ENCODE measurements at places on chromosomes 1 and 21.

- no peak for DNase-seq
Observed at GRCh38 chr1:215287362-215287761, 204.8 kb downstream of the KCNK2 start.

GRCh38 chr1:109275706-109276345 lies 7.1 kb downstream of the PSRC1 start:
- no peak for DNase-seq

DNA sequence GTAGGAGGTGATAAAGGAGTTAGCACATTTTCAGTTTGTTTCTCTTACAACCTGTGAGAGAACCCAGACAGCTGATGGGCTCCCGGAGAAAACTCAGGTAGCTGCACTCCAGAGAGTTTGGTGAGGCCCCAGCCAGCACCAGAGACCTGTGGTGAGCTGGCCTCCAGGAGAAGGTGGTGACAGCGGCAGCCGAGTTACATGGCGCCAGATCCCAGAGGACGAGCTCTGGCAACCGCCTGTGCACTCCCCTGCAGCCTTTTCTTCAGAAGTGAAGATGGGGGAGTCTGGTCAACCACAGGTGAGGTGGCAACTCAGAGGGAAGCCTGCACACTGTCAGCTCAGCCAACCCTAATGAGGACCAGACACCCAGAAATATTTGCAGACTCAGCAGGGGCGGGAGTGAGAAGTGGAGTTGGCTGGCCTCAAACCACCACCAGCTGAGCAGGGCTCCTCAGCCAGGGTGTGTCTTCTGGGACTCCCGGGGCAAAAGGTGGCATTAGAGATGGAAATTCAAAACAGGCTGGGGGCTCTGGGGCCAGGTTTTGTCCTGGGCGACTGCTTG lies 209.7 kb downstream of the SETD4 start:
- no peak for DNase-seq

GRCh38 chr21:44507673-44508425 lies 32.1 kb downstream of the KRTAP10-1 start:
- no peak for DNase-seq

DNA sequence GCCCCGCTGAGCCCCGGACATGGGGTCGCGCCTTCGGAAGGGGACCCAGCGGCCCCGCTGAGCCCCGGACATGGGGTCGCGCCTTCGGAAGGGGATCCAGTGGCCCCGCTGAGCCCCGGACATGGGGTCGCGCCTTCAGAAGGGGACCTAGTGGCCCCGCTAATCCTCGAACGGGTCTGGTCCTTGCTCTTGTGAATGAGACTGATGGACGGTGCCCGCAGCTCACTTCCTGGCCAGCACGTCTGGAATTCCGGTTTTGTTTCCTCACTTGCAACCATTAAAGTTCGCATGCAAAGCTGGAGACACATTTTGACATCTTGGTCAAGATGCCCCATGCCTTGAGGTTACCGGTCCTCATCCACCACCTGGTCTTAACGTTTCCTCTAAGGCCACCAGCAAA lies 5.6 kb downstream of the WRAP73 start:
- no peak for DNase-seq

GRCh38 chr21:17925899-17926298 lies 106.7 kb upstream of the C21orf91 start:
- no peak for DNase-seq

- DNase-seq, result no peak
Observed at GRCh38 chr1:8871539-8871935, 6.9 kb downstream of the ENO1 start.

GRCh38 chr1:180281490-180281889 lies 51.4 kb downstream of the LHX4 start:
- DNase-seq, result no peak

GRCh38 chr1:75785320-75785982 lies 605 bp upstream of the RABGGTB start:
- DNase-seq, result no peak

DNA sequence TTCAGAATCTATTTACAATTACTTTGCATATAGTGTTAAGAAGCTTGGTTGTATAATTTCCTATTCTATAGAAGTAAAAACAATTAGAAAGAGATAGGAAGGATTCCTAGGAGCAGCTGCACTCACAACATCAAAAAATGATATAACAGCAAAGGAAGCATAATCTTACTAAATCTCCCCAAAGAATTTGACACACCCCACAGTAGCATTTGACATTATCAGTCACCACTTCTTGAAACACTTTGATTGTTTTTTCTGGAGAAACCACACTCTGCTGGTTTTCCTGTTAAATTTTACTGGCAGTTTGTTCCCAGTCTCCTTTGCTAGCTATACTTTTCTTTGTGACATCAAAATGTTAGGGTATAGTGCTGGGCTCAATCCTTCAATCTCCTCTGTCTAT lies 100.8 kb upstream of the KIAA1614 start:
- no peak for DNase-seq

DNA sequence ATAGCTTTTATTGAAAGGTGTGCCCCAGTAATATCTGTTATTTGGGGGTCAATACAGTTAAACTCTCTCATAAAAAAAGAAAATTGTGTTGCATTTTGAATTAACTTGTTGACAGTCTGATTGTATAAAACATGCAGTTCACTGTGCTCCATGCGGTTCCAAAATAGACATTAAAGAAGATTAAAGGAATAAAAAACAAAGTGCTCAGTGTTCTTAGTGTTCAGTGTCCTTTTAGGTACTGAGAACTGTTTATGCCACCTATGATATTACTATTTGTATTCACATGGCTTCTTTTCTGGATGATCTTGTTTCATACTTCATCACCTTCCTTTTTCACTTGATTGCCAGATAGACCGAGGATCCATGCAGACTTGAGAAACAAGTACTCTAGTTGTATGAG lies 15.3 kb upstream of the SGIP1 start:
- DNase-seq, result no peak

- no peak for DNase-seq
Observed at GRCh38 chr21:38417726-38418125, 80.6 kb downstream of the ERG start.

DNA sequence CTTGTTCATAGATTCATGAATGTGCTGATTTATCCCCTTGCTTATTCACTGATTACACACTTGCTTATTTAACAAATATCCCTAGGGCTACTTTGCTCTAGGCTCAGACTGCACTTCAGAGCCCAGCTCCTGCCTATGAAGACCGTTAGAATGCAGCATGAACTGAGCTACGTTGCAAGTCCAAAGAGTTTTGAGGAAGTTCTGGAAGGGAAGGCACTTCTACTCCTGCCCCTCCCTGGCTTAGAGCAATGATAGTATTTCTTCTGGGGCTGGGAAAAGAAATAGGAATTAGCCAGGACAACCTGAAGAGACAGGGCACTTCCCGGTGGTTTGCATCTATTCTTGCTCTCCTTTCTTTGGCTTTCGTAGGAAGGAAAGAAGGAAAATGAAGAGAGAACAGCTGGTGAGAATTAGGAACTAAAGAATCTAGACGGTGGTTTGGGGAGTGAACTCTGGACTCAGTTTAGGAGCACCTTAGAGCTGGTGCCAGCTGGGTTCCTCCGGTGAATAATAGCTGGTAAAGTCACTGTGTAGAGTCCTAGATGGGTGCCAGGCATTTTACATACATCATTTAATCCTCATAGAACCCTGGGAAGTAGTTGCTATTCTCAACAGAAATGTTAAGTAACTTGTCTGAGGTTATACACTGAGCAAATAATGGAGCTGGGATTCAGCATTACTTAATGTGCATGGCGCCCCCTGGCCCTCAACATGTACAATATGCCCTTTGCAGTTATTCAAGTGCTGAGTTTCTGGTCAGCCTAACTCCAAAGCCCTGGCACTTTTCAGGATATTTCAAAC lies 65.9 kb downstream of the NDUFS5 start:
- DNase-seq, result no peak

DNA sequence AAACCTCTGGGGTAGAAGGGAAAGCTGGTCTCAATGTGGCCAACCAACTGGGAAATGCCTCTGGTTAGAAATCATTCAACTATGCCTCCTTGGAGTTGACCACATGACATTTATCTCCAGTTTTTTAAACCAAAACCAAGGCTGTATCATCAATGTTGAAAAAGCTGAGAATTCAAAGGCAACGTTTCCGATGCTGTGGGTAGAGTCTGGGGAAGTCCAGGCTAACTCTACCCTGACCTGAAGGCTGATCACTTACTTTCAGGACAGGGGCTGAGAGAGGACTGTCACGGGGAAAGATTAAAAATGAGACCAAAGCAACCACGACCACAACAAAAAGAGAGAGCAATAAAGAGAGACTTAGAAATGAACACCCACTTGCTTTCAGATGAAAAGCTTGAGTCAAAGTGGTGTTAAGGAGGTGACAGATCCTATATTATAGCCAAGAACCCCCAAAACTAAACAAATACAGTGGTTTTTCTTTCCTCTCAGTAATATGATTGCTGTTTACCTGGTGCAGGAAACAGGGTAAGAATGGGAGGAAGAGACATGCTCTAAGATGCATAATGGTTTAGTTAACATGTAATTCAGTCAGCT lies 90.8 kb upstream of the TNFSF4 start:
- no peak for DNase-seq

- DNase-seq, result no peak
Observed at GRCh38 chr1:149888247-149888998, 10.9 kb upstream of the BOLA1 start.

GRCh38 chr1:243910607-243911006 lies 60.6 kb upstream of the AKT3 start:
- DNase-seq, result no peak

DNA sequence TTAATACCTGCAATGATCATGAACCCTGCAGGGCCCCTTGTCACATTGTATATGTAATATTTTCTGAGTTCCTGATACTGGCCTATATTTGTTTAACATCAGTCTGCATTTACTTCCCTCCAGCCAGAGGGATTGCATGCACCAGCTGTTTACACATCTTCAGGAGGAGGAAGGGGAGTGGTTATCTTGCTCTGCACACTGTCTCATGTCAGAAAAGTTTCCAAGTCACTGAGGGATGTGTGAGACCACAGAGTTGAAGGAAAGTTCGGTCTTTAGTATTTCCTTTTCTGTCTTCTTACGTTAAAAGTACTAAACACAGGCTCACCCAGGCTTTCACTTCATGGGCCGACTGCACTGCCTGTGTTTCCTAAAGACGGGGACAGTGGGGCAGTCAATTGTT lies 574.1 kb downstream of the LMO4 start:
- no peak for DNase-seq

DNA sequence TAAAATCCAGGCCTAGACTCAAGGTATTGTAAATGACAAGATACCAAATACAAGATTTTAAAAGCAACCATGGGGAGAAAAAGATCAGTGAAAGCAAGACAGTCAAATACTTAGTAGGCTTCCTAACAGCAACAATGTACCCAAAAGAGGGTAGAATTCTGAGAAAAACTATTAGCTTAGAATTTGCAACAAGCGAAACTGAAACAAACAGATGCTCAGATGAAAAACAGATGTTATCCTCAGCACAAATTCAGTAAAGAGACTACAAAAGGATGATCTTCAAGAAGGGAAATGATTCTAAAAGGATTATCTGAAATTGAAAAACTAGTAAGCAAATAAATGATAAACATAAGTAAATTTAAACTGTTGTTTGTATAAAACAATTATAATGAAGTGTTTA lies 40.0 kb downstream of the PDC start:
- no peak for DNase-seq

- no peak for DNase-seq
Observed at GRCh38 chr1:154567386-154568156, at the start of gene CHRNB2. Gene CHRNB2, plus strand, starts transcription at chr1:154567778. Its CDS starts 267 bp downstream, at chr1:154568045.

DNA sequence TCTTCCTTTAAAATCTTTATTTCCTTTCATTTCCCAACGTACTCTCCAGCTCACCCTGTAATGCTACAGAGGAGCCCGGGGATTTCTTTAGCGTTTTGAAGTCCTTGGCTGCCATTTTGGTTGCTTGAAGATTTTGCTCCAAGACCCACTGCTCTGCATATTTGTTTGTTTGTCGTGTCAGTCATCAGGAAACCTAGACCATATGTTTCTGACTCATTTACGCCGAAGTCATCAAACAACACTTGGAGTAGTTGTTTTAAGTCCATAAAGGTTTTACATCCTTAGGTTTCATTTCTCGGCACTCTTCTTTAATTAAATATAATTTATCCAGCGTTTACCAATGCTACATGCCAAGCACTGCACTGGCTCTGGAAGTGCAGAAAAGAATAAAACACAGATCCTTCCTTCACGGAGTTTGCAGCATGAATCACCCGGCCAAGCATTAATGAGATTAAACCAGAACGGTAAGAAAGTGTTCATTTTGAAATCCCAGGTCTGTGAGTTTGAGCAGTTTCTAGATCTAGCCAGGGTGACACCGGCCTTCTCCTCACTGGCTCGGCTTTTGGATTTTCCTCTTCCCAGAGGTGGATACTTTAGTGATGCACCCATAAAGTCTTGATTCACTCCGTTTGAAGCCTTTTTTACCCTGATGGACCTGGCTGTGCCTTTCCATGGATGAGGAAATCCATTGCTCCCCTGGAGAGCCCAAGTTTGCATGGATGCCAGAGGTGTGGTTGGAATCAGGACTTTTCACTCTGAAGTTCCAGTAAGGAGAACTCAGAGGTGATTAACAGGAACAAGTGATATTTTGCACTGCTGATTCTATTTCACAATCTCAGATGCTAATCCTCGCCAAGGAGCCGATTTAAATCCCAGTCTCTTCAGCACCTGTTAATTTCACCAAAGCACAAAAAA lies 109.3 kb downstream of the KAZN start:
- no peak for DNase-seq

- DNase-seq, result no peak
Observed at GRCh38 chr1:226958300-226958699, 18.2 kb downstream of the COQ8A start.

DNA sequence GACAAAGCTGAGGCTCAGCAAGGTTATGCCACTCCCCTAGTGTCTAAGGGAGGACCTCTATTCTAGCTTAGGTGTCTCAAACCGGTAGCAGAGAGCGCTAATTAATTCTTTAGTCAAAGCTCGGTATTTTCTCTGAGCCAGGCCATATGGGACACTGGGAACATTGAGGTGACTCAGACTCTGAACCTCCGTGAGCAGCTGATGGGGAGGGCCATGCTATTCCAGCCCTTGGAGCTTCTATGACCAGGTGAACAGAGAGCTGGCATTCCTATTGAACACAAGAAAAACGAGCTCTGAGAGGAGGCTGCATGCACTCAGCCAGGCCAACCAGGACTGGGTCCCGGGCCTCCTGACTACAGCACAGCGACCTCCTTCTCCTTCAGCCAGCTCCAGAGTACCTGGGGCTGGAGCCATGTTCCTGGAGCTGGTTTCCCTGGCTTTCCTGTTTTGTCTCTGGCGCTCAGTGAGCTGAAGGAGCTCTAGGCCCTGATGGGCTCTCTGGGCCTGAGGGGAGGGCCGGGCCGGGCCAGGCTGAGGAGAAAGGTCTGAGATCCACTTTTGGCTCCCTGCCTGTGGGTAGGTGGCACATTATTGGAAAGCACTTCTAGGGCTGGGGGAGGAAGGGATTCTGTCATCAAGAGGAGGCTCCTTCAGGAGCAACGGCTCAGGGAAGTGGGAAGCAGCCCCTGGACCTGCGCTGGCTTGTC lies 37.0 kb downstream of the SLC9A1 start:
- no peak for DNase-seq
